ENCODE measurements at places on chromosomes 4 and X. TPM values are rescaled to one million over a fixed set of nuclear protein-coding genes. Genes with fewer than 3 reads are reported as not detected.

DNA sequence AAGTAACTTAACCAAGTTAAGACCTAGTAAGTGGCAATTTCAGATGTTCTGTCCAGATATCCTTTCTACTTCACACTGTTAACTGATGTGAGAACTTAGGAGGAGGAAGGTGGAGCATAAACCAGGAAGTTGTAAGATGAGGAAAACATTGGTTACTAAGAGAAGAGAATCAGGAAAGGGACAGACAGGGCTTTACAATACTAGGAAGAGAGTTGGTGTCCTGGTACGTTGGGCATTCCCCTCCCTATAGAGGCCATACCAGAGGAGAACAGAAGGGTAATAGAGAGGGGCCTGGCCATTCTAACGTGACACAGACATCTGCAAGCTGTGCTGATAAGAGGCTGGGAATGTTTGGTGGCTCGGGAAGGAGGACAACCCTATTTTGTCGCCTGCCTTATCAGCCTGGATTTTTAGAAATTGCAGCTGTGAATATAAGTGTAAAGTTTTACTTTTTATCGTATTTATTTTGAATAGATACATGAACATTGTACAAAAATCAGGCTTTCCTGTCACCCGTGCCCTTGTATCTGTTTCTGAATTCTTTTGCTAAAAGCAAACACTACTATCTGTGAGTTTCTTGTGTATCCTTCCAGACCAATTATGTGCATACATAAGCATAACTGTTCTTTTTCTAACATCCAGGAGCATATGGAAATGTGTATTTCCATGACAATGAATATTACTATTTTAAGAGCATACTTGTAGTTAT, 53.5 kb upstream of the HPRT1 start:
- no peak for DNase-seq

- DNase-seq: no peak
These were observed 82.2 kb downstream of the ANK2 start for GRCh38 chr4:113131621-113132020.

GRCh38 chrX:80181079-80181478, 166.5 kb downstream of the TBX22 start:
- no peak for DNase-seq

- no peak for DNase-seq
These were observed 31.5 kb downstream of the HS3ST1 start for GRCh38 chr4:11397146-11397545.

DNA sequence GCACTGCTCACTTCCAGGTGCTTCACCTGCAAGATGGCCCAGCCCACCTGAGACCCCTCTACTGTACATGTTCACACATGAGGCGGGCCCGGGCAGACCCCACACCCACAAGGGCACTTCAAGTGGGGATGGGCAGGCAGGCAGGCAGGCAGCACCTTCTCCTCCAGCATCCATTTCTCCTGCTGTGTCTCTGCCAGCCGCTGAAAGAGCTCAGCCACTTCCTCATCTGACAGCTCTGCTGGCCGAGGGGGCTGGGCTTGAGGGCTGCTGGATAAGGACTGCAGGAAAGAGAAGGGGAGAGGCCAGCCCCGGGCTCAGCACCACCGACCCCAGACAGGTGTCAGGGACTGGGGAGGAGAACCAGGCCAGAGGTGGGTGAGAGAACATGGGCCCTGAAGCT, 4.4 kb upstream of the KCND1 start:
- no peak for DNase-seq

GRCh38 chr4:76197971-76198410, 15.6 kb downstream of the SCARB2 start:
- no peak for DNase-seq

- DNase-seq: no peak
These were observed 237.2 kb downstream of the IL1RAPL2 start for GRCh38 chrX:104803219-104803618.

Gene WDFY3
- total RNA-seq: 0.48 TPM

Gene PPBP
- not detected for total RNA-seq

- DNase-seq: peak; percentile 9
These were observed at the start of gene SOWAHD for GRCh38 chrX:119757979-119758730. Gene SOWAHD (plus strand): TSS chrX:119758588. CDS start chrX:119758668, 80 bp downstream.

DNA sequence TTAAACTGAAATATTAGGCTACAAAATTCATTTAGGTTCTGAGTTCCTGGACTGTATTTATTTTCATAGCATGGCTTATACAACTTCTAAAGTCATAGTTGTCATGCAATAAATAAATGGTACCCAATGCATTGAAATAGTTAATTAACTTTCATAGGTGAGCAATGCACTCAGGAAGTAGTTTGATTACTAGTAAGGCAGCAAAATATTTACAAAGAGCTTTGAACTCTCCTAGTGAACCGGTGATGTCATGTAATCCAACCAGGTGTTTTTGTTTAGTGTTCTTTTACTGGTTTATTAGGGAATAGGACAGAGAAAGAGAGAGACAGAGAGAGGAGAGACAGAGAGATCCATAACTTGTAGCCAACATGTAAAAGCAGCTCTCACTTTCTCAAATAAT, 228.6 kb upstream of the CTSO start:
- no peak for DNase-seq

GRCh38 chr4:137693641-137694040, 161.3 kb upstream of the PCDH18 start:
- no peak for DNase-seq

DNA sequence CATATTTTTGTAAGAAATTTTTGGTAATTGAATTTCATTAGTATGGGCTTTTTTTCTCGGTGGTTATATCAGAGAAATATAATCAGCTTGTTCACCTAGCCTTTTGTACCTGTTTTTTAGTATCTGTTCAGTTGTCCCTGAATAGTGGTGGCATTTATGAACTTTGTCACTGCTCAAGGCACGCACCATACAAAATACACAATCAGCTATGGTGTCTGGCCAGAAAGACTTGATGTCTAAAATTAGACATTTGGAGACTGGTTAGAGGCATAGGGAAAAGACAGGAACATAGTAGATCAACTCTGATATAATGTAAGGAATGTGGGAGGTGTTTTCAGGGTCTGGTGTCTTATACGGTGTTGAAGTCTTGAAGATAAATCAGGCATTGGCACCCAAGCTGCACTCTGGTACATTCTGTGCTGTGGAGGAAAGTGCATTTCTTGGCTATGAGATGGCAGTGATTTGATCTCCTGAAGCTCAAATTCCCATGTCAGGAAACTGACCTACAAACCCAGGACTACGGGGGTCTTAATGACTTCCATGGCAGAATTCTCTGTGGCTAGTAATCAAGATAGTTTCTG, 3.6 kb downstream of the ART3 start:
- DNase-seq: no peak

- no peak for DNase-seq
These were observed 116.6 kb upstream of the FAT1 start for GRCh38 chr4:186840222-186840701.

GRCh38 chr4:73929278-73929677, 52.5 kb downstream of the PF4 start:
- no peak for DNase-seq

Gene GAGE2A
- not detected for total RNA-seq

DNA sequence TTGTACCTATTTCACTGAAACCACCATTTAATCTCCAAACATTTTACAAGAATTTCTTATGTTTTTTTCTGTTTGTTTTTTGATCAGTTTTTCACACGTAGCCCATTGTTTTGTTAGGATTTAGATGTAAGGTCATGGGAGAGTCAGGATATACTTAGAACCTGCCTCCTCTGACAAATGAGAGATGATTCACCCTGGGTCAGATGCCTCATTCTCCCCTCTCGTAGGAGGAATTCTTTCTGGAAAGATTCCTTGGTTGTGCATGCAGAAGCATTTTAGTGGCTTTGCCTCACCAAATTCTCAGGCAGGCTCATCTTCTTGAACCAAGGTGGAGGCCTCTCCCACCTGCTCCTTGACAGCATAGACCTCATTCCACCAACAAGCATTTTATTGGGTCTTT, 599.3 kb downstream of the SPRY1 start:
- no peak for DNase-seq

Gene LANCL3
- 0.16 TPM for total RNA-seq

- DNase-seq: peak; percentile 22
These were observed 1.2 kb downstream of the CORIN start for GRCh38 chr4:47836641-47837093.

Gene PLP2
- 112 TPM for total RNA-seq

- no peak for DNase-seq
These were observed 23.5 kb downstream of the TIGD2 start for GRCh38 chr4:89134775-89135319.

- DNase-seq: no peak
These were observed 28.3 kb downstream of the CHRNA9 start for GRCh38 chr4:40363382-40363920.

- DNase-seq: no peak
These were observed 287.6 kb downstream of the ARHGAP24 start for GRCh38 chr4:85762529-85762871.

DNA sequence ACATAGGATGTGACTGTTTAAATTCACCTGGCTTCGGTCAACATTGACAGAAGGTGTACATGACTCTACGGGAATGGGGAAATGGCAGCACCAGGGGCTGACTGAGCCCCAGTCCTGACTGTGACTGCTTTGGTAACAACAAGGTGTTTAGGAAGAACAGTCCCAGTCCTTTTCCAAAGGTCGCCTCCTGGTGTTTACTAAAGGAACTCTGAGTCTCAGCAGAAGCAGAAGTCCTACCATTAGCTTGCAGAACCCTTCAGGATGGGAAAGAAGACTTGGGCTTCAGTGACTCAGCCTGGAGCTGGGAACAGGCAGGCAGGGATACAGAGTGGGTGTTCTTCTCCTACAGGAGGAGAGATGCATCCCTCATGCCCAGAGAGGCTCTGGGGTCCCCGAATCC, 103.3 kb downstream of the MGST2 start:
- DNase-seq: no peak

DNA sequence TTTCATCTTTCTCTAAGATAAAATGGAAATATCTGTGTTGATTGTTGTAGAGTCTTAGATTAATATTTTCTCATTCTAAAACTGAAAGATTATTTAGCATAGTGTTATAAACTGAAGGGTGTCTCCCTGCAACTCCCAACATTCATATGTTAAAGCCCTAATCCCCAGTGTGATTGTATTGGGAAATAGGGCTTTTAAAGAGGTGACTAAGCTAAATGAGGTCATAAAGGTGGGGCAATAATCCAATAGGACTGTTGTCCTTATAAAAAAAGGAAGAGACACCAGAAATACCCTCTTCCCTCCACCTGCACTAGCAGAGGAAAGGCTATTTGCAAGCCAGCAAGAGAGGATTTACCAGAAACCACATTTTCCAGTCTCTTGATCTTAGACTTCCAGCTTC, 1626.4 kb downstream of the C4orf33 start:
- DNase-seq: no peak

Gene NPY1R
- total RNA-seq: not detected

DNA sequence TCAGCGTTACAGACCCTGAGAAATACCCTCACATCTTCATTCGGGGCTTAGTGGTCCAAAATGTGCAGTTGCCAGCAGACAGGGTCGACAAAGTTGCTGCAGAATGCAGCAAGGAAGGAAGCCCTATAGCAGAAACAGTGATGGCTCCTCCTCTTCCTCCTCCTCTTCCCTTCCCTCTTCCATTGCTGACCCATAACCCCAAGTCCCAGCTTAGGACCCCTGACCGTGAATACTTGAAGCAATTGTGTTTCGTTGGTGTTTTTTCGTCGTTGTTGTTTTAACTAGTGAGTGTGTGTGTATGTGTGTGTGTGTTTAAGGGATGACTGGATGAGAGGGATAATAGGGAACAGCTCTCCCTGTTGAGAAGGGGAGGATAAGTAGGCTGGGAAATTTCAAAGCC, 69.5 kb downstream of the SLAIN2 start:
- DNase-seq: no peak

Gene NEIL3
- 18.2 TPM for total RNA-seq

Gene FOXR2
- not detected for total RNA-seq

Gene OCIAD2
- 53.5 TPM for total RNA-seq

GRCh38 chr4:71303850-71304249, 35.0 kb upstream of the SLC4A4 start:
- DNase-seq: no peak

- DNase-seq: no peak
These were observed 4.9 kb upstream of the TLR10 start for GRCh38 chr4:38787693-38788092.

GRCh38 chr4:87973283-87974169, 2.0 kb upstream of the SPP1 start:
- DNase-seq: no peak

DNA sequence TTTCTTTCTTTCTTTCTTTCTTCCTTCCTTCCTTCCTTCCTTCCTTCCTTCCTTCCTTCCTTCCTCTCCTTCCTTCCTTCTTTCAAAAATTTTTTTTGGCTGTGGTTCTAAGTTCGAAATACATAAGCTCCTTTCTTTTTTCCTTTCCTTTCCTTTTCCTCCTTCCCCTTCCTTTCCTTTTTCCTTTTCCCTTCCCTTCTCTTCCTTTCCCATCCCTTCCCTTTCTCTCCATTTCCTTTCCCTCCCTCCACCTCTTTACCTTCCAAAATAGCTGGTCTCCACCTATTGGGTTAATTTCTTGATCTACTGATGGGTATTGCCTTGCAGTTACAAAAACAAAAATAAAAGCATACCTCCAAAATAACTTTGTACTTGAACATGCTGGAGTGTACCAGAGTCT, 73.4 kb upstream of the GPRIN3 start:
- DNase-seq: no peak

Measured in activated T-helper 2 cell treated with anti-CD3 and anti-CD28 coated beads, Interferon-gamma antibody, Interleukin-2, Interleukin-4, amounts not matched to agents 10 μg/mL and 5 μg/mL and 100 μg/mL, durations not matched to agents 14 hours and 24 hours and 36 hours (primary cell).